ENCODE measurements at places on chromosomes 11 and 22.
A peak's percentile ranks its signal among the peaks of the same experiment; 100 is the strongest.

DNA sequence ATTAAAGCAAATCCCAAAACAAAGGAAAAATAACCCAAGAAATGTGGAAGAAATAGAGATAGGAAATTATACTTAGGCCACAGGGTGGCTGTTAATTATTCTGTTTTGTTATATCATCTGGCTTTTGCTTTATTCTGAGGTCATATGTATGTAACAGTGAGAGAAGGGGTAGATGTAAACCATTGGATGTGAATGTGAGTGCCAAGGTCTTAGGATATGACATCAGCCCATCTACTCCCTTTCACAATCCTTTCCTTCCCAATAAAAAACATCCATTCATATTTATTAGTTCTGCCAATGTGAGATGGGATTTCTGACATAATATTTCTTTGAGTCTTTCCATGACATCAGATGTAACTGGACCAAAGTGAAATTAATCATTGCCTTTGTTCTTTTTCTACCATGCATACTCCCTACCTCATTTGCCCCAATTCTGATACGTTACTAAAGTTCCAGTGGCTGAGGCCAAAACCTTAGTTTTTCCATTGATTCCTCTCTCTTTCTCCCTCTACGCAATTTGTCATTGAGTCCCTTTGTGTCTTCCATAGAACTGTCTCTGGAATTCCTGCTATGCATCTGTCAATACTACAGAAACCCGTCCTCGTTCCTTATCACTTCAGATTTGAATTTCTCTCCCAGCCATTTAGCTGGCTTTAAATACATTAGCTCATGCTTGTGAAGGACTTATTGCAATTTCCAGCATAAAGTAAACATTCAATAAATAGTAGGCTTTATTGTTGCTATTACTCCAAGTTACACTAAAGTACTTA lies 170.3 kb downstream of the ARHGAP42 start:
- H3K4me1 ChIP-seq = no peaks in the 10 kb centered on the region
- H3K27ac ChIP-seq = no peak overlapping the region
- no peaks in the 10 kb centered on the region for H3K27me3 ChIP-seq
- H3K4me3 ChIP-seq = no peak overlapping the region

DNA sequence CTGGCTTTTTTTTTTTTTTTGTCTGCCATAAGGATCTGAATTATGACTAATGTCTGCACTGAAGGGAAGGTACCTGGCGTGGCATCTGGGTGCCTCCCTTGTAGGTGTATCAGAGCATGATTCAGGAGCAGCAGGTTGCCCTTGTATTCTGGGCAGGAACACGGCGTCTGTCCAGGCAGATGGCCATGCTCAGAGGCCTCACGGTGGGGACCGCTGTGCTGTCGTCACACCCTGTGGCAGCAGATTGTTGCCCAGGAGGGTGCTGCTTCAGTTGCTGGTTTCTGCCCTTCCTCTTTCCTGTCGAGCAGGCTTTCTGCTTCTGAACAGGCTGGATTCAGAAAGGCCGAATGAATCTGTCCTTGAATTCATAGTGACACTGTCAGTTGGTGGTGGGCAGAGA lies 11.0 kb downstream of the ZNRF3 start:
- no peaks in the 10 kb centered on the region for H3K36me3 ChIP-seq
- H3K4me3 ChIP-seq = no peak overlapping the region
- DNase-seq = no peak
- H3K4me1 ChIP-seq = peaks cover 30% of the 10 kb centered on the region
- no peaks in the 10 kb centered on the region for H3K27me3 ChIP-seq

DNA sequence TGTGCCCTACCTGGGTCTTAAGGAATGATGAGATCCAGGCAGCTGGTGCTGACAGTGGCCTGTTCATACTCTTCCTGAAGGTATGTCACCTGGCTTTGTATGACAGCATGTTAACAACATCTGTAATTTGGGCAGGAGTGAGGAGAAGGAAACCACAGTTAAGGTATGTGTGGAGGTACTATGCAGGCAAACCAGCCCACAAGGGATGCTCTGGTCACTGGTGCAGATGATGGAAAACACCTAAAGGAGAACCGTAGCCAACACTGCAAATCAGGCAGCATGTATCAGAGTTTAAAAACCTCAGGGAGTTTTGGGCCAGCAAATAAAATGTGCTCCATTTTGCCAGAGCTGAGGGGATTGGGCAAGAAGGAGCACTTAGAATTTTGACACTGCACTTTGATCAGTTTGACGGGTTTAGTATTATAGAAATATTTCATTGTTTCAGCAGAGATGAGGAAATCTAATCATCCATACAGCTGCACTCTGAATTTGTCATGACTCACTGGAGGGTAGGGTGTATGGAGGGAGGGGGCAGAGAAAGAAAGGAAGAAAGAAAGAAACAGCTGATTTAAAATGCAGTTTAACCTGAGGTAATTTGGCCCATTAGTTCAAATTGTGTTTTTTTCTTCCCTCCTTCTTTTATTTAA lies 260.9 kb downstream of the KIRREL3 start:
- H3K4me1 ChIP-seq = no peaks in the 10 kb centered on the region
- H3K36me3 ChIP-seq = no peaks in the 10 kb centered on the region
- DNase-seq = no peak
- H3K27ac ChIP-seq = no peak overlapping the region

DNA sequence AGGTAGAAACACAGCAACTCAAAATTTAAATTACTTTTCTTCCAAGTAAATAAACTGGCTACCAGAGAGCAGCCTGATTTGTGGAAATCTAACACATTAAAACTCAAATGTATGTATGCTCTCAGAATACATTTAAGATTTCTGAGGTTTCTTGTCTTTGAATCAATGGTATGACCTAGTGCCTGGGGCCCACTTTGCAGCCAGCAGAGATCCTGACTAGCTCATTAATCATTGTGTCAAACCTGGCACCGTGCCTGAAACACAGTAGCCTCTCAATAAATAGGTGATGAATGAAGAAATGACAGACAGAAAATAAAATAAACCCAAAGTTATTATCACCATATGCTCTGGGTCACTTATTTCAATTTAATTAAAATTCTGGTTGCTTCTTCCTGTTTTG lies 176.2 kb upstream of the FAT3 start:
- H3K4me3 ChIP-seq = no peak overlapping the region
- H3K27ac ChIP-seq = no peak overlapping the region
- no peaks in the 10 kb centered on the region for H3K27me3 ChIP-seq

DNA sequence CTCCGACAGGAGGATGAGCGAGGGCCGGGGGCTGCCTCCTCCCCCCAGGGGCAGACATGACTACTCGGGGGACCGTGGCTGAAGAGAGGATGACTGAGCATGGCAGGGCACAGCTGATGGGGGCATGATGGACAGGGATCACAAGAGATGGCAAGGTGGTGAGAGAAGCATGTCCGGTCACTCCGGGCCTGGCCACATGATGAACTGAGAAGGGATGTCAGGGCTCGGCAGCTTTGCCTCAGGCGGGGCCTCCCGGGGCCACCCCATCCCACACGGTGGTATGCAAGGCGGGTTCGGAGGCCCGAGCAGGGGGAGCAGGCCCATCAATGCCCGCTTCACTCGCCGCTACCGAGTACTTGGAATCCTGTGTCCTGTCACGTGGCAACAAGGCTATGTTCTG lies 36.6 kb upstream of the UBASH3B start:
- no peaks in the 10 kb centered on the region for H3K27me3 ChIP-seq
- no peak for DNase-seq
- no peak overlapping the region for H3K4me3 ChIP-seq
- H3K36me3 ChIP-seq = no peaks in the 10 kb centered on the region
- no peaks in the 10 kb centered on the region for H3K4me1 ChIP-seq

- H3K4me3 ChIP-seq = peak overlapping the region; percentile 70
- H3K4me1 ChIP-seq = peaks cover 25% of the 10 kb centered on the region
- H3K27ac ChIP-seq = peak overlapping the region; percentile 89
- H3K27me3 ChIP-seq = no peaks in the 10 kb centered on the region
- DNase-seq = no peak
- peaks cover 4% of the 10 kb centered on the region for H3K36me3 ChIP-seq
Observed at GRCh38 chr11:9385327-9385899, 961 bp downstream of the IPO7 start.

DNA sequence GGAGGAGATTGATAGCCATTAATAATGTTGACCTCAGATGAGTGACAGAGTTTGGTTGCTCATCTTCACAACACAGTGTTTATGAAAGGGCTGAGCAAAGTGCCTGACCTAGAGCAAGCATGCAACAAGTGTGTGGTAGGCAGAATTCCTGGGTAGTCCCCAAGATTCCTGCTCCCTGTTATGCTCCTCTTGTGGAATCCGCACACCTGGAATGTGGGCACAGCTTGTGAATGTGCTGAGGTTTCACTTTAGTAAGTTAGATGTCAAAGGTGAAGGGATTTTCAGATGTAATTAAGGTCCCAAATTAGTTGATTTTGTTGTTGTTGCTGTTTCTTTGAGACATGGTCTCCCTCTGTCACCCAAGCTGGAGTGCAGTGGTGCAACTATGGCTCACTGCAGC lies 20.7 kb upstream of the SPON1 start:
- DNase-seq = no peak
- no peaks in the 10 kb centered on the region for H3K27me3 ChIP-seq
- H3K27ac ChIP-seq = no peak overlapping the region
- no peaks in the 10 kb centered on the region for H3K4me1 ChIP-seq
- H3K4me3 ChIP-seq = no peak overlapping the region

DNA sequence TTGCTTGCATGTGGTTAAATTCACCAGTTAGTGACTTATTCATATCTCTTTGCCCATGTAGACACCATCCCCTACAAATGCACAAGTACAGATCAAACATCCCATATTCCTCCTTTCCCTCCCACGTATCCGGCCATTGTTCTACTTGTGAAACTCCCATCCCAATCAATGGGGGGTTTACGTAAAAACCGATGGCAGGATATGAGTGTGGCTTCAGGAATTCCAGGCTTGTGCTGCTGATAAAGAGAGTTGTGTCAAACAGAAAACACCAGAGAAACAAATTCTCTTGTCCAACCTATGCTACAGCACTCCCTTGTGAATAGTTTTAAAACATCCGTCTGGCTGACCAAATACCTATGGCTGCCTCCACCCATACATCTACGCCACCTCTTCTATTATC lies 15.5 kb downstream of the FLI1 start:
- DNase-seq = no peak
- no peak overlapping the region for H3K4me3 ChIP-seq
- peak overlapping the region; percentile 44 for H3K27ac ChIP-seq
- H3K36me3 ChIP-seq = no peaks in the 10 kb centered on the region
- H3K4me1 ChIP-seq = peaks cover 84% of the 10 kb centered on the region

DNA sequence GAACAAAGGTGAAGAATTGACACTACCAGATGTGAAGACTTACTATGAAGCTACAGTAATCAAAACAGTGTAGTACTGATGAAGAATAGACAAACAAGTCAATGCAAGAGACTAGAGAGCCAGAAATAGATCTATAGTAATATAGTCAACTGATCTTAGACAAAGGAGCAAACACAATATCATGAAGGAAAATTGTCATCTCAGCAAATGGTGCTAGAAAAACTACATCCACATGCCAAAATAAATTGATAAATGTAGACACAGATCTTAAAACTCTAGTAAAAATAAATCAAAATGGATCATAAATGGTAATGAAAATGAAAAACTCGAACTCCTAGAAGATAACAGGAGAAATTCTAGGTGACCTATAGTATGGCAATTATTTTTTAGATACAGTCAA lies 609.5 kb downstream of the NELL1 start:
- H3K27ac ChIP-seq = no peak overlapping the region
- H3K27me3 ChIP-seq = no peaks in the 10 kb centered on the region
- no peaks in the 10 kb centered on the region for H3K4me1 ChIP-seq
- H3K4me3 ChIP-seq = no peak overlapping the region
- no peak for DNase-seq

- no peak for DNase-seq
- no peaks in the 10 kb centered on the region for H3K4me1 ChIP-seq
- no peak overlapping the region for H3K4me3 ChIP-seq
- H3K36me3 ChIP-seq = no peaks in the 10 kb centered on the region
Observed at GRCh38 chr22:49112661-49113626, 714.7 kb downstream of the BRD1 start.

- H3K4me1 ChIP-seq = peaks cover 51% of the 10 kb centered on the region
- H3K4me3 ChIP-seq = no peak overlapping the region
- peaks cover 4% of the 10 kb centered on the region for H3K36me3 ChIP-seq
- H3K27me3 ChIP-seq = no peaks in the 10 kb centered on the region
Observed at GRCh38 chr11:74023276-74023675, 14.4 kb upstream of the UCP3 start.

- DNase-seq = no peak
- H3K4me1 ChIP-seq = peaks cover 38% of the 10 kb centered on the region
- peak overlapping the region; percentile 63 for H3K27ac ChIP-seq
- H3K36me3 ChIP-seq = peaks cover 7% of the 10 kb centered on the region
Observed at GRCh38 chr11:124882339-124883071, 15.2 kb downstream of the ROBO4 start.

DNA sequence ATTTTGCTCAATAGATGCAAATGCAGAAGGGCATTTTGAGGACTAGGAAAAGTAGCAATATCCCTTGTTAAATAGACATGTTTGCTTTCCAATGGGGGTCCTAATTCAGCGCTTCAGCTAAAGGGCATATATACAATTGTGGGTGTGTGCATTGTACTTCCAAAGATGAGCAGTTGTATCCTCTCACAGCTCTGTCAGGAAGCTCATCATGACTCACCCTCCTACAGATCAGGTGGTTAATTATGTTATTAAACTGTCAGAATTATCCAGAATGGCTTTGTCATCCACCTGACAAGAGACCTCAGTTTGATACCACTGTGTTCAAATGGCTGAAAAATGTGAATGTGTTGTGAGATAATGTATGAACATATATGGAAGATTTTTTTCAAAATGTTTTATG lies 252.2 kb upstream of the MTNR1B start:
- H3K4me1 ChIP-seq = no peaks in the 10 kb centered on the region
- H3K27me3 ChIP-seq = no peaks in the 10 kb centered on the region
- H3K4me3 ChIP-seq = no peak overlapping the region
- H3K27ac ChIP-seq = no peak overlapping the region

DNA sequence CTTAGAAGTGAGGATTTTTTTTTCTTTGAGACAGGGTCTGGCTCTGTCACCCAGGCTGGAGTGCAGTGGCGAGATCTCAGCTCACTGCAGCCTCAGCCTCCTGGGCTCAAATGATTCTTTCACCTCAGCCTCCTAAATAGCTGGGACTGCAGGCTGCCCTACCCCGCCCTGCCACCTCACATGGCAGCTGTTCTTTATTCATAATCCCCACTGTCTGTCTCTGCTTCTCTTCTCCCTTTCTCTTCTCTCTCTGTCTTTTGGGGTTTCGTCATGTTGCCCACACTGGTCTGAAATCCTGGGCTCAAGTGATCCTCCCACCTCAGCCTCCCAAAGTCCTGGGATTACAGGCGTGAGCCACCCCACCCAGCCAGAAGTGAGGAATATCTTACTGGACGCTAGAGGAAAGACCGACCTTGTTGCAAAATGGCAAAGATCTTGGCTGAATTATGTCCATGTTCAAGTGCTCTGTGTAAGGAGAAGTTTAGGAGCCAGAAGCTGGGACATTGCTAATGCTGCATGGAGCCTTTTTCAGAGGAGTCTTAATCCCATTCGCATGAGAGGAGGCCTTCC lies 21.9 kb downstream of the KRTAP5-5 start:
- H3K27ac ChIP-seq = no peak overlapping the region
- H3K36me3 ChIP-seq = no peaks in the 10 kb centered on the region
- H3K27me3 ChIP-seq = peaks cover 31% of the 10 kb centered on the region
- no peak for DNase-seq
- no peak overlapping the region for H3K4me3 ChIP-seq

- no peaks in the 10 kb centered on the region for H3K4me1 ChIP-seq
- H3K27ac ChIP-seq = no peak overlapping the region
- H3K4me3 ChIP-seq = no peak overlapping the region
- no peak for DNase-seq
- no peaks in the 10 kb centered on the region for H3K36me3 ChIP-seq
Observed at GRCh38 chr22:48204296-48204695, 1441.8 kb downstream of the TBC1D22A start.

- peaks cover 19% of the 10 kb centered on the region for H3K4me1 ChIP-seq
- DNase-seq = no peak
- H3K27ac ChIP-seq = no peak overlapping the region
- H3K27me3 ChIP-seq = no peaks in the 10 kb centered on the region
- H3K4me3 ChIP-seq = no peak overlapping the region
Observed at GRCh38 chr22:40592352-40593113, 44.0 kb downstream of the MRTFA start.
